ENCODE measurements at places on chromosomes 5 and 9.

DNA sequence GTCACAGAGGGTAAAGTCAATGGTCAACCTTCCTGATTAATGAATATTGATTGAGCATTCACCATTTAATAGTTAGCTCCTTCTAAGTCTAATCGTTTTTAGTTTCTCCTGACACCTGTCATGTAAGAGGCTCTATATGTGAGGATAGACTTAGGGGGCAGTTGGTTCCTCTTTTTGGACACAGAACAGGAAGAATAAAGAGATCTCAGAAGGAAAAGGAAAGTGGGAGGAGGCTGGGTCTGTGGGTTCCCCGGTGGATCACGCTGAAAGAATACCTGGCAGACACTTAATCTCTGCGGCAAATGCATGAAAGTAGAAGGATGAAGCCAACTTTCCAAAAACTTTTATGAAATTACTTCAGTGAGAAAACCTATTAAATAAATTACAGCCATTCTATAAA, 98.4 kb downstream of the PDE4D start:
- DNase-seq, result no peak

GRCh38 chr5:6705959-6706358, 7.3 kb upstream of the TENT4A start:
- DNase-seq, result no peak

- DNase-seq, result no peak
Observed at GRCh38 chr5:123514615-123515355, 2.8 kb downstream of the CSNK1G3 start.

DNA sequence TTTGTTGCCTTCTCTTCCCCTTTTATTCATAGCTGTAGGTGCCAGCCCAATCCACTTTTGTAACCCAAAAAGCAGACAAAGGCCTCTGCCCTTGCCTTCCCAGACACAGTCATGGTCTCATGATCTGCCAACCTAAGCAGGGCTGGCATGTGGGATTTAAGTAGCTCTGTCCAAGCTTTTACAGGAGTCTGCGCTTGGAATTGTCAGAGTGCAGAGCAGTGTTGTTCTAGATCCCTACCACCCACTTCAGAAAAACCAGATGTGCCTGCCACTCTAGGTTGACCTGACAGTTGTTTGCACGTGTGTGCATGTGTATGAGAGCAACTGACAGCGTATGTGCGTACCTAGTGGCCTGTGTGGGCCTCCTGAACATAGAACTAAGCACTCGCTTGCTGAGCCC, 87.8 kb upstream of the SPRY4 start:
- DNase-seq, result no peak

DNA sequence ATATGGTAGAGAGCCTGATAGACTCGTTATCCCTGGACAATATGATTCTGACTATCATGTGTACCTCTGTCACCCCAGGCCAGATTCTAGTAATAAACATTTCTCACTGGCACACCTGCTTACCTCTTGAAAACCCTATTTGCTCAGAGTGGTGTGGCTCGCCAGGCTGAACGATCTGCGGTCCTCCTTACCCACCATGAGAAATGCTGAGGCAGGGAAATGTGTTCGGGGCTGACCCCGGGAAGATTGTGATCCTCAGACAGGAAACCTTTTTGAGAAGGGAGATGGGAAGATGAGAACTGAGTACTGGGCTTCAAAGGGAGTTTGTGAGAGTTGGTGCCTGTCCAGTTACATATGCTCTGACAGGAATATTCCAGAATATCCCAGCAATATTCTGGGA, 10.7 kb upstream of the PRXL2C start:
- no peak for DNase-seq

DNA sequence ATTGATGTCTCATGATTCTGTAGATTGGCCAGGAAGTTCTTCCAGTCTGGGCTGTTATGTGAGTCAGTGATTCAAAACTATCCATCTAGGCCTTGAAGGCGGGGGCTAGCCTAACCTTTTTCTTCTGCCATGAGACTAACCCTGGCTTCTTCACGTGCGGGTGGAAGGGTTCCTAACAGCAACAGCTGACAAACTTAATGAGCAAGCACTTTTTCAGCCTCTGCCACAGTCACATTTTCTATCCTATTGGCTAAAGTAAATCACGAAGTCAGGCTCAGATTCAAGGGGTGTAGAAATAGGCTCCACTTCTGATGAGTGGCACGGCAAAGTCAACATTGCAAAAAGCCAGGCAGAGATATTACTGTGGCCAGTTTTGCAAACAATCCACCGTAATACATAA, 68.4 kb downstream of the STK32A start:
- no peak for DNase-seq

DNA sequence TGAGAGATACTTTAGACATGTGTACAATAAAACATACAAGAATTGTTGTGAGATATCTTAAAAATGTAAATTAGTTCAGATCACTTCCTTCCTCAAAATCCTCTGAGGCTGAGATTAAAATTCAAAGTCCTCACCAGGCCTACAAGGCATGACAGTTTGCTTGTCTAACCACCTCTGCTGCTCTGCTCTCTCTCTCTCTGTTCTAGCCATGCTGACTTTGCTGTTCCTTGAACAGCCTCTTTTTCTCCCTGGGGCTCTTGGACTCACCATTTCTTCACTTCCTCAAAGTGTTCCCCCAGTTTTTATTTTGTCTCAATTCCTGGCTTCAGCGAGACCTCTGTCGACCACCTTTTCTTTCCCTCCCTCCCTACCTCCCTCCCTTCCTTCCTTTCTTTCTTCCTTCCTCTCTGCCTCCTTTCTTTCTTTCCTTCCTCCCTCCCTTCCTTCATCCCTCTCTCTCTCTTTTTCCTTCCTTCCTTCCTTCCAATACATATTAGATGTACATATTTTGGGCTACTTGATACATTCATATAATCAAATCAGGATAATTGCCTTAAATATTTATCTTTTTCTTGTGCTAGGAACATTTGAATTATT, 27.0 kb downstream of the CATSPER3 start:
- no peak for DNase-seq

DNA sequence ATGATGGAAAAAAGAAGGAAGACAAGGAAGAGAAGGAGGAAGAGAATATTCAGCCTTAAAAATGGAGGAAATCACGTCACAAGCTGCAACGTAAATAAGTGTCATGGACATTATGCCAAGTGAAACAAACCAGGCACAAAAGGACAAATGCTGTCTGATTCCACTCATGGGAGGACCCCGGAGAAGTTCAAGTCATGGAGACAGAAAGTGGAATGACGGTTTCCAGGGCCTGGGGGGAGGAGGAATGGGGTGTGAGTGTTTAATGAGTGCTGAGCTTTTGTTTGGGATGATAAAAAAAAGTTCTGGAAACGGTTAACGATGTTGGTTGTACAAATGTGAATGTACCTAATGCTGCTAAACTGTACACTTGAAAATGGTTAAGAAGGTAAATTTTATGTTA, 439.5 kb downstream of the GADD45G start:
- no peak for DNase-seq

- DNase-seq, result peak; percentile 86
Observed at GRCh38 chr5:179553875-179554274, 3.5 kb downstream of the RUFY1 start.

DNA sequence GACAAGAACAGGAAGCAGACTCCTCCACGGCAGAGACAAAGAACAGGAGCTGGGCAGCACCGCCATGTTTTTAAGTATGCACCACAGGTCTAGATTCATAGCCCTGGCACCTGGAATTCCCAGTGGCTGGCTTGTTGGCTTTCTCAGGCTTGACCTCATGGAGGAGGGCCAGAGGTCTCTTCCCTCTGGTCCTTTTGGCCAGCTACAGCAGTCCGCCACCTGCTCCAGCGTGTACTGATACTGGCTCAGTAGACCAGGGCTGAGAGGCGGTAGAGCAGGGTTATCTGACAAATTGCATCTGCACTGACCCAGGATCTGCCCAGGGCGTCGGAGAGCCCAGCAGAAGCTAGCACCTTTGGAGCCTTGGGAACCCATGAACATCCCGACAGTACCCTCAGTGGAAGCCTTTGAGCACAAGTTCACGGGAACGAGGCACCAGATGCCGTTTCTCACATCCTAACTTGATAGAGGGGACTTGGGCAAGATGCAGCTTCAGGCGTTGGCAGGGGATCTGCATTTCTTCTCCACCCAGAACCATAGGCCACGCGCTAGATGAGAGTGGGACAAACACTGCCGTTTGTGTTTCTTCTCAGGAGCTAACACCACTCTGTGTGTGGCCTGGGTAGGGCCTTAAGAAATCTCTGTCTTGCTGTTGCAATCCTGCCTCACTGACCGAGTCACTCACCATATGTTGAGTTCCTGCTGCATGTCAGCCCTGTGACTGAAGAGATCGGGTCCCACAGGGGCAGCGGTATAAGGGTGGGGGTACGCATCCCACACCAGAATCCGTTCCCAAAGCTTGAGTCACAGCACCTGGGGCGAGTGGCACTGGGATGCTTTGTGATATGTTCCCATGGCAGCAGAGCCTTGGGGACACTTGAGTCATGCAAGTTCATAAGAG, 90.3 kb upstream of the OTULINL start:
- DNase-seq, result no peak

- peak; percentile 81 for DNase-seq
Observed at GRCh38 chr5:32223972-32224609, 50.0 kb upstream of the GOLPH3 start.

GRCh38 chr5:109982966-109983534, 293.3 kb downstream of the MAN2A1 start:
- no peak for DNase-seq

- no peak for DNase-seq
Observed at GRCh38 chr5:168481330-168481788, 4.9 kb upstream of the RARS1 start.

DNA sequence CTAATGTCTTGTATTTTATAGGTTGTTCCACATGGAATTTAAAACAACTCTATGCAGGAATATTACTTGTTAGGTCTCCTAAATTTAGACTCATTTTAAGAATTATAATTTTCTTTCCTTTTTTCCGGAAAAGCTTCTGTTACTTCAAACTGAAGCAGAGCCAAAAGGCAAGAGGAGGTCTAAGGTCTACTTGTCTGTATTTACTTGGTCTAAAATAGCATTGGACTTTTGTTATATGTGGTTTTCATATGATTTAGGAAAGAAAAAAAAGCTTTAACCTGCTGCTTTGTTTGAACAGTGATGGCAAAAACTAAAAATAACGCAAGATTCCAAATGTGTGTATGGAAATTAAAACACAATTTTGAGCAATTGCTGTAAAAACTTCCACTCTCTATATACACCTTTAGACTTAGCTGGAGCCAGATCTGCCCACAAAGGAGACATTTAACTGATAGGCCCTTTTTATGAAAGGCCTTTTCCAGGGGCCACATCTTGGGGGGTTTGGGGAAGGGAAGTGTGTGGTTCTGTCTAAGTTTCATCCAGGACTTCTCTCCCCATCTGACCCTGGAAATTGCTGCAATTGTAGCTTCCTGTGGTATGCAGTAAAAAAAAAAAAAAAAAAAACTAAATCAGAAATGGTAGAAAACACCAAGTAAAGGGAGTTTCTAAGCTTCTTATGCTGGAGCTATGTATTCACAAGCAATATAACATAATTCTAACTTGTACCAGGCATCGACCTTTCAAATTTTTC, 307.7 kb upstream of the MEF2C start:
- no peak for DNase-seq

- DNase-seq, result no peak
Observed at GRCh38 chr5:61630908-61631307, 298.9 kb downstream of the ZSWIM6 start.

DNA sequence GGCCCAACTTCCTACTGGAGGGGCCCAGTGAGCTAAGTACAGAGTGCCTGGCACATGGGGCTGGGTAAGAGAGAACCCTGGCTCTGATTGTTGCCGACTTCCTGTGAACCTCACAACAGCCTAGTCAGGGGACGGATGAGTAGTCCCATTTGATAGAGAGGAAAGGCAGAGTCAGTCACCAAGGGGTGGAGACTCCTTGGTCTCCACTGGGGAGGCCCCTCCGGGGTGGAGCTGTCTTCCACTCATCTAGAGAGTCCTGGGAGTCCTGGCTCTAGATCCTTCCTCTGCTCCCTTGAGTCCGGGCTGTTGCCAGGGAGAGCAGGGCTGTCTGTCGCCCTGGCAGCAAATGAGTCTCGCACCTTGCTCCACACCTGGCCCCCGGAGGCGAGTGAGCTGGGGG, 8.0 kb downstream of the GRK6 start:
- DNase-seq, result peak; percentile 69

GRCh38 chr5:118392491-118392890, 595.9 kb downstream of the DTWD2 start:
- DNase-seq, result no peak

DNA sequence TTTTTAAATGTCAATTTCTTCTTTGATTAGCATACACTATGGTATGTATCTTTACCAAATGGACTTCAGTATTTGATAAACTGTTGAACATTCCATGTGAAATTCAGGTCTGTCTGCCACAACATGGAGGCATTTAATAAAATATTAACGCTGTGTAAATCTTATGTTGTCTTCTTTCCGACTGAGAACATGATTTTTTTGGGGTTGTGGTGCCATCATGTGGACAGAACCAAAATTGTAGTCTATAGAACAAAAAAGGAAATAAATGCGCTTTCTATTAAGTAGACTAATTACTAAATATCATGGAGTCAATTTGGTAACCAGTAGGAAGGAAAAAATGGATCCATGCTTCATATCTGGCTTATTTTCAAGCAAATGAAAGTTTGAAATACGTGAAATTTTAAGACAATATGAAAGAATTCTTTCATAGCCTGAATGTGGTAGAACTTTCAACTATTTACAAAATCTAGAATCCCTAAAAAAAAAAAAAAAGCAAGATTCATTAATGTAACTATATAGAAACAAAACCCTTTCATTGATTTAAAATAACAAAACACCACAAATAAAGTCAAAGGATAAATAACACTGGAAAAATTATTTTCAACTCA, 2.8 kb upstream of the PLK2 start:
- peak; percentile 34 for DNase-seq

GRCh38 chr9:16622541-16622940, 247.9 kb downstream of the BNC2 start:
- DNase-seq, result no peak

GRCh38 chr9:97761056-97761598, 64.0 kb upstream of the XPA start:
- no peak for DNase-seq

GRCh38 chr5:42036379-42036778, 111.3 kb downstream of the FBXO4 start:
- no peak for DNase-seq

Data from RCC 7860 (cell line).